Activated T-cell treated with anti-CD3 and anti-CD28 coated beads for 4 hours (primary cell): ENCODE measurements at places on chromosomes 7 and 10.

- no peak for DNase-seq
These were observed 120.6 kb downstream of the SLIT1 start for GRCh38 chr10:97065128-97065527.

- no peak for DNase-seq
These were observed 16.2 kb downstream of the LHPP start for GRCh38 chr10:124477614-124478363.

GRCh38 chr7:147452816-147453215 is 1137.8 kb upstream of the C7orf33 start:
- no peak for DNase-seq

GRCh38 chr7:5703572-5704533 is 77.6 kb downstream of the RNF216 start:
- DNase-seq = no peak

DNA sequence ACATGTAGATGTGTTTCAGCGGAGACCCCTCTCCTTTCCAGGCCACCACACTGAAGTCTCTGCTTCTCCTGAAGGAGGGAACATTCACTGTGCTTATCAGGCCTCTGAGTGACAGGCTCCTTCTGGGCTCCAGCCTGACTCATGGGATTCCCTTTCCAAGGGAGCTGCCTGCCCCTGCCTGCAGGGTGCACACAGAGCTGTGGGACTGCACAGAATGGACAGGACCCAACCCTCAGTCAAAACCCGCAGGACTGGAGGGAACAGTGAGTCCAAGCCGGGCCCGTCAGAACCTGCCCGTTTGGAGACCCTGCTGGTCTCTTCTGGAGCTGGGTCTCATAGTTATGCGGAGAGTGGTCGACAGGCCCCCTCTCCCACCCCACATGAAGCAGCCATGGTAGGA is 32.6 kb downstream of the PLAC9 start:
- no peak for DNase-seq

GRCh38 chr7:50795831-50796230 is 13.1 kb upstream of the GRB10 start:
- no peak for DNase-seq

DNA sequence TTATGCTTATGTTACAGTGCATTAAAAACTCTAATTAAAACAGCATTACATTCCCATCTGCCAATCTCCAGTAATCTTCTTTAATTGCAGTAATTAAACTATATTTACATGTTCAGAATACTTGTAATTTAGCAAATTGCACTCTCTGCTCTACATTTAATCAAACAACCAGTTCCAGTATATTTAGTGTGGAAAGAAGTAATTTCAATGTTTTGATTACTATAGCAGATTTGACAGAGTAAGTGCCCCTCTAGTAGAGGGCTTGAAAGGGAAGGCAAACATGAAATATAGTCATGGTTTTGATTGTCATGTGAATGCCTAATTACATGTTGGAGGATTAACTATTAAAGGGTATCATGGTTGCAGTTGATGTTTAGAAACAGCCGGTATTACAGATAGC is 739.7 kb downstream of the AUTS2 start:
- DNase-seq = no peak

DNA sequence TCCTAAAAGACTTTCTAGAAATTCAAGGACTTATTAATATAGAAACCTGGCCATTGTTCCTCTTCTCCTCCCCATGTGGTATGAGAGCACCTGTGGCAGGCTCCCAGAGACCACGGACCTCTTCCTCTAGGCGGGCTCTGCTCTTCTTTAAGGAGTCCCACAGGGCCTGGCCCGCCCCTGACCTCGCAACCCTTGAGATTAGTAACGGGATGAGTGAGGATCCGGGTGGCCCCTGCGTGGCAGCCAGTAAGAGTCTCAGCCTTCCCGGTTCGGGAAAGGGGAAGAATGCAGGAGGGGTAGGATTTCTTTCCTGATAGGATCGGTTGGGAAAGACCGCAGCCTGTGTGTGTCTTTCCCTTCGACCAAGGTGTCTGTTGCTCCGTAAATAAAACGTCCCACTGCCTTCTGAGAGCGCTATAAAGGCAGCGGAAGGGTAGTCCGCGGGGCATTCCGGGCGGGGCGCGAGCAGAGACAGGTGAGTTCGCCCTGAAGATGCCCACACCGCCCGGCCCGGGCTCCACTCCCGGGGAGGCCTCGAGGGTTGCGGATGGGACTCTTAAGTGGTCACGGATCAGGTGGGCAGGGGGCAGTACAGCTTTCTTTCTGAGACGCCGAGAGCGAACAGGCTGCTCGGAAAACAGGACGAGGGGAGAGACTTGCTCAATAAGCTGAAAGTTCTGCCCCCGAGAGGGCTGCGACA is at the start of gene SLC26A4:
SLC26A4 (plus strand) TSS at position 448 of the 700 bp plus-strand sequence. CDS start 814 bp downstream, outside the sequence.
- no peak for DNase-seq

GRCh38 chr10:133176546-133176945 is 16.5 kb downstream of the KNDC1 start:
- no peak for DNase-seq

DNA sequence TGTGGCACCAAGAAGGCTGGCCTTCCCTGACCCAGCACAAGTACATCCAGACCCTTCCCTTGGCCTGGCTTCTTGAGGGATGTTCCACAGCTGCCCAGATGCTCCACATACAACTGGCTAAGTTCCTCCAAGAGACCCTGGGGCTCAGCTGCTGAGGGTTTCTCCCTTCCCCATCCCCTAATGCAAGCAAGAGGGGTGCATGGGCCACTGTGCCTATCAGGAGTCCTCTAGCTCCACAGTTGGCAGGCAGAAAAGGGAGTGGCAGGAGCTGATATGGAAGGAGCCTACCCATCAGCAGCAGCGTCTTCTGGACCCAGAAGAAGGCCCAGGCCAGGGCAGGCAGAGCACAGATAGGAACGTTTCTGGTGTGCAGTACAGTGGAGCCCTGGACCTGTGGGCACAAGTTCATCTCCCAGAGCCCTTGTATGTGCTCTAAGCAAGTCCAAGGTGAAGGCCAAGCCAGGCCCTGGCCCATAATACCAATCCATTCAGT is 26.2 kb downstream of the VSIR start:
- no peak for DNase-seq

DNA sequence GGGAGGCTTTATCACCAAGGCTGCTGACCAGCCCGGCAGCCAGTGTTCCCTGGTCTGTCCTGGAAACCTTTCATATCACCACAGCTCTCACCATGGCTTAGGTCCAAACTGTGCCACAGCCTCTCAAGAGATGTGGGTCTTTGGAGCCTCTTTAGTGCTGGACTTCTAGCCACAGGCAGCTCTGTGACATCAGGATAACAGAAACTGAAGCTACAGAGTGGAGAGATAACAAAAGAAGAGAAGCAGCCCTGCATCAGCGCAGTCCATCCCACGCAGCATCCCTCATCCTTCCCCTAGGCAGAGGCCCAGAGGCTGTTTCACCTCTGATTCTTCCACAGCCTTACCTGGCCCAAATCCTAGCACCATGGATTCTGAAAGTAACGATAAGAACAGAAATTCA is 187.9 kb upstream of the KMT2E start:
- no peak for DNase-seq
